ENCODE measurements at places on chromosomes 4 and X.

DNA sequence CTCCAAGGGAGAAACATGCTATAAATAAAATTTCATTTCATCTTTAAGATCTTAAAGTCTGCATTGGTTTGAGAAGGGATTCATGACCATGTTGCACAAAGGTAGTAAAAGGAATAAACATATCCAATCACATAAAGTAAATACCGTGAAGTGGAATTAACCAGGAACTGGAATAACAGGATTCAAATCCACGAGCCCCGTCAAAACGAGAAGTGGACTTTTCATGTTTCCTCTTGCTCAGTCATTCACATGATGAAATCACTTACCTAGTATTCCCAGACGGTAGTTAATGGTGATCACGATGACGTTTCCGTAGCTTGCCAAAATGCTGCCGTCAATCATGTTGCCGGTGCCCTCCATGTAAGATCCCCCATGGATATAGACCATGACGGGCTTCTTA lies 199.7 kb downstream of the NLGN4X start:
- DNase-seq, result no peak

DNA sequence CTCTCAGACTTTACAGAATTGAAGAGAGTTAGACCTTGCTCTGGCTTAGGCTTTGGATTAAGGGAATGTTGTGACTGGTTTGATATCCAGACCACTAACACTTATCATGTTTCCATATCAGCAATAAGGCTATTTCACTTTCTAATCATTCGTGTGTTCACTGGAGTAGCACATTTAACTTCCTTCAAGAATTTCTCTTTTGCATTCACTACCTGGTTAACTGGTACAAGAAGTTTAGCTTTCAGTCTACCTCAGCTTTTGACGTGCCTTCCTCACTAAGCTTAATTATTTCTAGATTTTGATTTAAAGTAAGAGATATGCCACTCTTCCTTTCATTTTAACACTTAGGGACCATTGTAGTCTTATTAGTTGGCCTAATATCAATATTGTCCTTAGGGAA lies 62.6 kb downstream of the CASP6 start:
- DNase-seq, result no peak

DNA sequence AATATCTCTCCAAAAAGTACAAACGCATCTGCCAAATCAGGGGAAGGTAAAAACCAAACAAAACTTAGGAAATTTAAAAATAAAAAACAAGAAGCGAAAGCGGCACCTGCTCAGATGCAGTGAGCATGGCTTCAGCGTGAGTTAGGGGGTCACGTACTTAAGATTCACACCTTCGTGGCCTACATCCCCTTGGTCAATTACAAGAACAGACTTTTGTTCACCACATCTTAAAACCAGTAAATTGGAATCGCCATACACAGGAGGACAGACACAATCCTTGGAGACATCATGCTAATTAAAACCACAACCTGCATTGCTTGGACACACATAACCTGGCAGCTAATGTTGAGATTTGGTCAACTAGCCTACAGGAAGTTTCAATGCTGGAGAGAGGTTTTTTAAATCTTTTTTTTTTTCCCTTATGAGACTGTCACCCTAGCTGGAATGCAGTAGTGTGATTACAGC lies 12.5 kb upstream of the SEL1L3 start:
- DNase-seq, result no peak

DNA sequence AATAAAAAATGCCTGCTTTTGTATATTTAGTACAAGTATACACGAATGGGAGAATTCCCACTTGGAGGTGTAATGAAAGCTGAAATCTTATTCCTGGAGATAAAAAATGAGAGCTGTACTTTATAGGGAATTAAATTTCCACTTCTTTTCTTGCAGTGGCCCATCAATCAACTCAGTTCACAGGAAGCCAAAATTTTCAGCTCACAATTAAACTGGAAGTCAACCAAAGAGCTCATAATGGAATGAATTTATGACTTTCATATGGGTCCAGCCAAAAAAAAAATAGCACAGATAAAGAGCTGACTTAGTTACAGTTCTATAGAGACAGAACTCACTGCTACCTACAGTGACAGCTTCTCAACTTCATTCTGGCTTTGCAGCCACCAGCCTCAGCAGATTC lies 115.2 kb upstream of the TBC1D9 start:
- DNase-seq, result no peak

DNA sequence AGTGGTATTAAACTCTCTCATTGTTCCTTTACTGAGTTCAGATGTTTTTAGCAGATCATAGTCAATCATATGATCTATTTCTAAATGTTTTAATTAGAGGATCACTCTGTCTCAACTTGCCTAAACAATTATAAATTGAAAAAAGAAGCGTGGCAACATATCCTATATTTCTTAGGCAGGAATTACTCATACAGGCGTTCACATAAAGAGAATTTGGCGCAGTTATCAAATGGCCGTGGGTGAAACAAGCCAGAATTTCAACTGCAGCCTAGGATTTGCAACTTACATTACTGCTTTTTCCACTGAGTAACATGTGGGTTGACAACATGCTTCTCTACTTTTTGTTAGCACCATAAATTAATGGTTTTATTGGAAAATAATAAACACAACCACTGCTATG lies 141.3 kb downstream of the CPE start:
- DNase-seq, result no peak

- DNase-seq, result peak; percentile 28
Observed at GRCh38 chrX:152619897-152620296, 17.8 kb upstream of the GABRQ start.

GRCh38 chrX:111634823-111635729 lies 45.9 kb upstream of the ALG13 start:
- DNase-seq, result no peak

Data from Daoy (cell line).